ENCODE measurements at places on chromosomes 7 and 10.

DNA sequence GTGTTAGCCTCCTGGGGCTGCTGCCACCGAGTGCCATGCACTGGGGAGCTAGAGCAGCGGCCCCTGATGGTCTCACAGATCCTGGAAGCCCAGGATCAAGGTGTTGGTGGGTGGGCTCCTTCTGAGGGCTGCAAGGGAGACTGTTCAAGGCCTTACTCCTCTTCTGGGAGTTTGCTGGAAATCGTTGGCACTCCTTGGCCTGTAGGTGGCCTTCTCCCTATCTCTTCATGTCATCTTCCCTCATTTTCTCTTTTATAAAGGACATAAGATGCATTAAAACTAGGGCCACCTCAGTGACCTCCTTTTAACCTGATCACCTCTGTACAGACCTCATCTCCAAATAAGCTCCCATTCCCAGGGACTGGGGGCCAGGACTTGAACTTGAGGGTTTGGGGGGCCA lies 27.0 kb upstream of the ZNF862 start:
- no peak for DNase-seq

GRCh38 chr7:95916573-95917297 lies 144.4 kb downstream of the DYNC1I1 start:
- peak; percentile 46 for DNase-seq

- no peak for DNase-seq
Measured at GRCh38 chr7:14598978-14599377, 303.6 kb downstream of the DGKB start.

GRCh38 chr7:113649556-113649955 lies 269.3 kb downstream of the PPP1R3A start:
- no peak for DNase-seq

- DNase-seq, result no peak
Measured at GRCh38 chr10:32326119-32326518, 20.8 kb downstream of the EPC1 start.

- no peak for DNase-seq
Measured at GRCh38 chr7:33640741-33641140, 264.6 kb upstream of the BMPER start.

DNA sequence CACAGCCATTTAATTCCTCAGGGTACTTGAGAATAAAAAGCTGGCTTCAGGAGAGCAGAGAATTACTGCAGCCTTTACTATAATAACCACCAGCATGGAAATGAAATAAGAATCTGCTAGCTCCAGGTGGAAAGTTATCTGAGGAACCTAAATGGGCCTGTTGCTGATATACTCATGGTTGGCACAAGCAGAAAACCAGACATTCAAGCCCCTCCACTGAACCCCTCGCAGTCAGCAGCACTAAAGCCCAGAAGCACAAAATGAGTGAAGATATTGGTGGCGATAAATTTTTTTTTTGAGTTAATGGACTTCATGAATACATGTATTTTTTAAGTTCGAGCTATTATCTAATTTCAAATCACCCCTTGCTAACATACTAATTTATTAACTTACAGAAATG lies 303.9 kb upstream of the NRP1 start:
- DNase-seq, result no peak

DNA sequence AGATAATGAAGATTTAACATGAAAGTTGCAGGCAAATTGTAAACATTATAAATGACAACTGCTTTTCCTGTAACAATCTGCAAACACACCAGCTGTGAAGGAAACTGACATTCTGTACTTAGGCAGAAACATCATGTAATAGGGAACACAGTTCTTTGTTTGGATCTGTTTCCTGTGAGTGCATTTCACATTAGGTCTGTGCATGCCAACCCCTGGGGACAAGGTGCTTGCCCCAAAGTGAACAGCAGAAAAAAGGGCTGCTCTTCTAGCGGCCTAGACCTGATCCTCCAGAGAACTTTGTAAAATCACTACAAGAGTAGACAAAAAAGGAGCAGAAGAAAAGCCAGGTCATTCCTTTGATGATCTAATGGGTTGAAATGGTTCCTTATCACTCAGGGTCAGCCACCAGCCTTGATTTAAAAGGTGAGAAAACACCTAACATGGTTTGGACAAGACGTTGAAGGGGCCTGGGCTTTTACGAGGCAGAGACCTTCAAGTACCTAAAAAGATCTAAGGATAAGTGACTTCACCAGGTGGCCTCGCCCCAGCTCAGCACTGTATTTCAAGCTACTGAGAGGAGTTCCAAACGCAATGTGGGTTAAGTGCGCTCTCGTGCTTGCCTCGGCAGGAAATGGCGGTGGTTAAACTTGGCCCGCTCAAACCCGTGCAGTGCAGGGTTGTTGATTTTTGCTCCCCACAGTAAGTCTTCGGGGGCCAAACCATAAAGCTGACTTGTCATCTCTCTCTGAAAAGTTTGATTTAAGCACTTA lies 249.7 kb downstream of the CREB5 start:
- DNase-seq, result no peak

- no peak for DNase-seq
Measured at GRCh38 chr10:113026679-113027078, 76.6 kb downstream of the TCF7L2 start.

GRCh38 chr10:131657985-131658330 lies 242.8 kb upstream of the PPP2R2D start:
- no peak for DNase-seq

GRCh38 chr7:17019106-17019505 lies 137.3 kb upstream of the AGR3 start:
- no peak for DNase-seq

DNA sequence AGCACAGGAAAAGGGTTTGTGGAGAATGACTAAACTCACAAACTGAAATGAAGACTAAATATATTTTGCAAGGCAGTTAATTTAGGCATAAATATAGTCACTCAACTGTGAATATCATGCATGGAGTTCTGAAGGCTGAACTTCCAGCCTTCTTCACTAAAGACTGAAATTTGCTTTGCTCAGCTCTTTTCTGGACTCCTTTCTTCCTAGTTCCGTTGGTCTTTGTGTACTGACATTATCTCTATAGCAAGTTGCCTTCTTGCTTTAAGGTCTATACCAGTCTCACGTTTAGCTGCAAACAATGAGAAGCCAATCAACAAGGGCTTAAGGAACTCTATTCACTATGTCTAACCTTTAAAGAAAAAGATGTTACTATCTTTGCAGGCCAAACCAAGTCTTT lies 22.6 kb downstream of the GARIN1A start:
- no peak for DNase-seq

DNA sequence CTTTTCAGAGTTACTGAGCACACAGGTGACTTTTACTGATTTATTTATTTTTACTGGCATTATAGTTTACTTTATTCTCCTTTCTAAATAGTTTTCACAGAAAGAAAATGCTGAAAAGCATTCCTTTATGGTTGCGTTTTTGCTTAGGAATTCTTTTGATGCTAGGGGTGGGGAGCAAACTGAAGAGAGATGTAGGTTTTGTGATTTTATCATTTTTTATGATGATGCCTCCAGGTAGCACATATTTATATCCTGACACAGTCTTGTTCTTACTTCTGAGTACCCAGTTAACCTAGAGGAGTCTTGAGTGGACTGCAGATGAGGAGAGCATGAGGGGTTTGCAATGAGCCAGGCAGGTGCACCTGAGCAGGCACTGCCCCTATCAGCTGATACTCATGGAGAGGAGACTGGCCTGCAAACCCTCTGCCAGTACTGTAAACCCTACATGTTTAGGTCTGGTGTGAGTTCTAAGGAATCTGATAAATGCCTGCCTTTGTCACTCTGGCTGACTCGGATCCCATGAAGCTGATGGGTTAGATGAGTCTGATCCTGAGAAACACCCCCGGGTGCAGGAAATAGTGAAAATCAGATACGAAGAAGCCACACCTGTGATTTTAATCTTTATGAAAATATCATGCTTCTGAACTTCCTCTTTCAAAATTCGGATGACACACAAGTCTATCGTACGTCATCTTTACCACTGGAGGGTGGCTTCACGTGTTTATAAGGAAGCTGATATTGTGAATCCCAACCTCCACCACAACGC lies 302.9 kb downstream of the WDR37 start:
- DNase-seq, result no peak

DNA sequence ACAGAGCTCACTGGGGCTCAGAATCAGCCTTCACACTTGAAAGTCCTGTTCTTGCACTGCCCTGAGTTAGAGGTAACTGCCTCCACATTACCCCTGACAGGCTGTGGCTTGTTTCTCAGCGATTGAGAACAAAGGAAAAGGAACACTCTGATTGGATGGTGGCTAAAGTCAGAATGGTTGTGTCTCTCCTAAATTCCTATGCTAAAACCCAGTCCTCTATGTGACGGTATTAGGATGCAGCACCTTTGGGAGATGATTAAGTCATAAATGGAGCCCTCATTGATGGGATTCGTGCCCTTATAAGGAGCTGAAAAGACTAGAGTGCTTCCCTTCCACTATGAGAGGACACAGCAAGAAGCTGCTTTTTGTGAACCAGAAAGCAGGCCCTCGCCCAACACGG lies 38.9 kb upstream of the DGKI start:
- no peak for DNase-seq

- no peak for DNase-seq
Measured at GRCh38 chr7:80860554-80860953, 58.3 kb downstream of the SEMA3C start.

DNA sequence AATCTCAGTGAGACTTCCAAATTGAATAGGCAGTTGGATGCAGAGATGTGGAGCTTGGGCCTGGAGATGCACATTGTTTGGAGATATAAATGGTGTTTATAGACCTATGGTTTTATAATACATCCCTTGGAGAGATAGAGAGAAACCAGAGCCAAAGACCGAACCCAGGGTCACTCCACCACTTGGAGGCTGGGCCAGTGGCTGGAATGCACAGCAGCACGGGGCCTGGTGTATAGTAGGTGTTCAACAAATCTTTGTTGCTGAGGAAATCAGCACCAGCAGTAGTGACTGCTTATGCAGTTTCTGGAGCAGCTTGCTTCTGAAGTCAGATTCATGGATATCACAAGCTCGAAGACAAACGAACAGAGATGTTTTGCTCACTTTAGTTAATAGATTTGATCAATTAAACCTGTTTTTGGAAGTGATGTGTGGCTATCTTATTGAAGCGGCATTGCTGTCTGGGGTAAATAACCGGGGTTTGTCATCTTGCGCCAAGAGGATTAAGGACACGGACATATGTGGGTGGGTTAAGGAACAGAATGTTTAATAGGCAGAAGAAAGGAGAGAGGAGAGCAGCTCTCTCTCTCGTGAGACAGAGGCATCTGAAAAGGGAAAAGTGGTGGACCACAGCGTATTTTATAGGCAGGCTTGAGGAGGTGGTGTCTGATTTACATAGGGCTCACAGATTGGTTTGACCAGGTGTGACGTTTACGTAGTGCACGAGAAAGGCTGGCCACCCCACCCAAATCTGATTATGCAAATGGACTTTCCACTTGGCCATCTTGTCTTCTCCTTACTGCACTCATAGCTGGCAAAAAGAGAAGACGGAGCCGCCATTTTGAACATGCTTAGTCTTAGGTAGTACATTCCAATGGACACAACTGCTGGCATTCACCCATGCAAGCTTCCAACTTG lies 11.1 kb downstream of the RBP4 start:
- DNase-seq, result no peak

DNA sequence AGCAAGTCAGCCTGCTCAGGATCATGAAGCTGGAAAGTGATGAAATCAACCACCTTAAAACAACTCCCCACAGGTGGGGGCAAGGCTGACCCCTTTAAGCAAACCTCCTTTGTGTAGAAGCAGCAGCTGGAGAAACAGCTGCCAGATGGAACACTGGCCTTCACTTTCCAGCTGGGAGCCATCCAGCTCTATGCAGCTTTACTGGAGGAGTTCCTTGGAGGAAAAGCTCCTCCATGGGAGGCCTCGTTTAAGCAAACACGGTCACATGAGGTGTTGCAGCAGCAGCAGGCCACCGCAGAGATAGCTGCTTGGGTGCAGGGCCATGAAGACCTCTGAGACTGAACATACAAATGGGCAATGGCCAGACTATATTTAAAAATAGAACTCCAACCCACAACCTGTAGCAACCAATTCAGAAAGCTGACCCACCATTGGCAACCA lies 13.0 kb upstream of the DLG5 start:
- no peak for DNase-seq

DNA sequence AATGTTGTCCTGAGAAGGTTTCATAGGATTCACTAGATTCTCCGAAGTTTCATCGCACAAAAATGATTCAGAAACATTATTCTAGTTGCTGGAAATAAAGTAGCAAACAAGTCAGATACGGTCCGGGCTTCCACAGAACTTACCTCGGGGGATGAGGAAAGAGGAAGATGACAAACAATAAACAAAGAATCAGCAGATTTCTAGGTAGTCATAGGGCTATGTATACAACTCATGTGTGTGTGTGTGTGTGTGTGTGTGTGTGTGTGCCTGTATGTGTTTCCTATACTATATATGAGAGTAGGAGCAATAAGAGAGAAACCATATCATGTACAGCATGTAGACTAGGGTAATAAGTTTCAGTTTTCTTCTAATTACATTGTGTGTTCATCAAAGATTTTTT lies 16.5 kb downstream of the TMEM236 start:
- DNase-seq, result no peak

GRCh38 chr7:123492485-123492884 lies 41.9 kb downstream of the IQUB start:
- DNase-seq, result no peak

- no peak for DNase-seq
Measured at GRCh38 chr10:61321041-61321857, 131.9 kb downstream of the TMEM26 start.

DNA sequence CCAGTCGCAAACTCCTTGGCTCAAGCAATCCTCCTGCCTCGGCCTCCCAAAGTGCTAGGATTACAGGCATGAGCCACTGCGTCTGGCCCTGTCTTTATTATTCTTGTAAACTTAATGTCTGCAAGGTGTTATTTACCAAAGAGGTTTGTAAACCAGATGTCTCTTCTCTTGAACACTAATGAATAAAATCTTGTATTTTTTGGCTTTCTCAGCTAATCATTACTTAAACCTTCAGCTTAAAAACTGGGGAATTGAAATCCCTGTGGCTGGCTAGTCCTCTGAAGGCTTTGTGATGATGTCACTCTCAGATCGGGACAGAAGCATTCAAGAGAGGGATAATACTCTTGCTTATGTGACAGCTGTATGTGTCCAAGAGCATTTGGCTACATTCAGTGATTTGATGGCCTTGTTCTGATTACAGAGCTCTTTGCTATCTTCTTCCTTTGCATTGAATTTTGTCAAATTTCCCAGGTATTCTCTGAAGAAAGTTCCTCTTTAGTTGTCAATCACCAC lies 130.3 kb downstream of the BICC1 start:
- no peak for DNase-seq

DNA sequence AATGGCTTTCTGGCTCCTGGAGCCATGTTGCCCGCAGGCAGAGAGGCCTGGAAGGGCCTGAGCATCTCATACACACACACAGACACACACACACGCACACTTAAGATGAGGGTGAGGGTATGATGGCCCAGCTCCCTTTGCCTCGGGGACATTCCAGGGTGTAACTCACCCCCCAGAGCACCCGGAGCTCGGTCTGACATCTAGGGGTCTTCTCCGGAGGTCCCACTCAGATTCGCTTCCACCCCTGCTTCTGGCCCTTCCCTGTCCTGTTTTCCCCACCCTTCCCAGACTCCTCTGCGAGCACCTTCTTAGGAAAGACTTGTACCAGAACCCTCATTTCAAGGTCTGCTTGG lies 304.4 kb downstream of the GRID1 start:
- no peak for DNase-seq

Measured in Panc1 (cell line).